SW 1271 (cell line): ENCODE measurements at places on chromosomes 6 and 20.

DNA sequence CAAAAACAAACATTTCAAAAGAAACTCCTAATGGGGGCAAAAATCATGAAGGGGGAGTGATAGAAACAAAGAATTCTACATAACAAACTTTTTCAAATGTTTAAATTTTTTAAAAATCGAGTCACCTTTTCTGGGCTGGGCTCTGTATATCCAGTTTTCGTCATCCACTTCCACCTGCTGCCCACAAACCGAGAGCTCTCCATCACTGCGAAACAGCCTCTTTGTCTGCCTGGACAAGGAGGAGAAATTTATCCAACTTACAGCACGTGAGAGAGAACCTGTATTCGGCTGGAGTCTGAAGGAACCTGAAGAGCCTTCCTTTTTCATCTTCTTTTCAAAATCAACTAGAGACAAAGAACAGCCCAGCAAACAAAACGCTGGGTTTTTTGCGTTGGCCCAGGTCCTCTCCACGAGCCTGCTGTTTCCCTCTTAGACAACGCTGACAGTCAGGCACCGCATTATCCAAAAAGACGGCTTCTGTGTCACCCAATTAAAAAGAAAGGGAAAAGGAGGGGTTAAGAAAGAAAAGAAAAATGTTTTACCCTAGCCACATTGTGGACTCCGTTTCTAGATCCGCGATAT is 72.4 kb upstream of the NHSL1 start:
- no peak for DNase-seq

GRCh38 chr20:60203451-60203850 is 245.2 kb downstream of the CDH26 start:
- DNase-seq: peak; percentile 43

DNA sequence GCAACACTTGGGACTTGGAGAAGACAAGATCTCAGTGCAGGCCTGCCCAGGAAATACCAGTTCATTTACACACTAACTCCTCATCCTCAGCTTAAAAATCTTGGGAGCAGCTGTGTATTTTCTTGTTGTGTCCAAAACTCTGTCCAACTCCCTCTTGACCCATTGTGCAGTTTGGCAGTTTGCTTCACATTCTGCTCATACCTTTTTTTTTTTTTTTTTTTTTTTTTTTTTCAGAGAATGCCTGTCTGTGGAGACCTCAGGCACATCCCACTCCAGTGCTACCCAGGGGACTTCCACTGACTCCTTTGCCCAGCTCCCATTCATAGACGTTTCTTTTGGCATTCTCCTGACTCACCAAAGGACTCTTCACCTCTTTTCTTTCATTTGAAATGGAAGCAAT is 265.8 kb upstream of the TCF21 start:
- no peak for DNase-seq

GRCh38 chr6:108768792-108769524 is 79.3 kb upstream of the ARMC2 start:
- DNase-seq: no peak

DNA sequence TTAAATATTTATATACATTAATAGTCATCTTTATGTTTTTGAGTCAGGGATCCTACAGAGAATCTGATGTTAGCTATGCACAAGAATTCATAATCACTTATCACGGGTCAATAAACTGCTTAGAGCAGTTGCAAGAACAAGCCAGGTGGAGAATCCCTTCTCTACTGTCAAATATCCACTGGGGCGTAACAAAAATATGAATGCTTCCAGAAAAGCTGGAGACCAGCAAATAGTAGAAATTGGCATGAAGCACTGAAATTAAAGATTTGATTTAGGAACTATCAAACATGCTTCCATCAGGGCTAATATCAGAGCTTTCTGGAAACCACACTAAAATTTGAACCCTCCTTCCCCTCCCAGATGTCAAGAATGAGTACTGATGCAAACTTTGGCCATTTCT is 37.3 kb downstream of the ADGRG6 start:
- DNase-seq: no peak

- DNase-seq: no peak
Observed at GRCh38 chr6:28927846-28928245, 4.1 kb upstream of the TRIM27 start.

DNA sequence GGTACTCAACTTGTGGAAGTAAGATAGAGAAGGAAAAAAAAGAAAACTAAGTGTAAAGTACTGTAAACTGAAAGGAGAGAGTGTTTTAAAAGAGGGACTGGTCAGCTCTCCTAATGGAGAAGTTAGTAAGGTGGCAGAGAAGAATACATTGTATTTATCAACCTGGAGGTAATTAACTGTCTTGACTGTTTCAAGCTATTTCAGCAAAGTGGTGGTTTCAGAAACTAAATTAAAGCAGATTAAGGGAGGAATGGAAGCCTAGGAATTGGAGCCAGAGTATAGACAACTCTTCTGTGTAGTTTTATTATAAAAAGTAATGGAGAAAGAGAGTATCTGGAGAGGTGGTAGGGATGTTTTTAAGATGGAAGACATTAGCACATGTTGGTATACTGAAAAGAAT is 2.7 kb upstream of the PHF10 start:
- no peak for DNase-seq

DNA sequence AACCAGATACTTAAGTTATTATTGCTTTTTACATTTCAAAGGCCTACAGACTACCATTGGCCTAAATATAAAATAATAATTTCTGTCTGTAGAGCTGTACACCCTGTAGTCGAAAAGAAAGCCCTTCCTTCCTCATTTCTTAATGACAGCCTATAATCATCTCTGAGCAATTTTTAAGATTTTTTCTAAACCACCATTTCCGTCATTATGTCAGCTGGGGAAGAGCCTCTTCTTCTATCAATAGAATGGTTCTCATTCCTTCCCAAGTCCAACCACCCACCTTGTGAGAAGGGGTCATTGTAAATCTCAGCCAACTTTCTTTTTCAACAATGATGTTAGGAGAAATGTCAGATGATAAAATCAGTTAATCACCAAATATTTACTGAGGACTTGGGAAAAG is 91.8 kb downstream of the PLEKHG1 start:
- DNase-seq: no peak

- DNase-seq: no peak
Observed at GRCh38 chr6:142913036-142913510, 31.9 kb downstream of the HIVEP2 start.

DNA sequence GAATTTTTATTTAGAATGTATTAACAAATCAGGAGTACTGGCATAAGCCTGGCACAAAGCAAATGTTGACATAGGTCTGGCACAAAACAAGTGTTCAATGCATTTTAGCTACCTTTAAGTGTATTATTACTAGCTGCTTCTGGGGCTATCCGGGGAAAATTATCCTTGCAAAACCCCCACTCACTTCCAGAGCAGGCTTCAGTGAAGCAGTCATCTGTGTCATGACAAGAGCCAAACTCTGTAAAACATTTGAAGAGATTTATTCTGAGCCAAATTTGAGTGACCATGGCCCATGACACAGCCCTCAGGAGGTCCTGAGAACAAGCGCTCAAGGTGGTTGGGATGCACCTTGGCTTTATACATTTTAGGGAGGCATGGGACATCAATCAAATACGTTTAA is 6.4 kb upstream of the TRIM38 start:
- no peak for DNase-seq

DNA sequence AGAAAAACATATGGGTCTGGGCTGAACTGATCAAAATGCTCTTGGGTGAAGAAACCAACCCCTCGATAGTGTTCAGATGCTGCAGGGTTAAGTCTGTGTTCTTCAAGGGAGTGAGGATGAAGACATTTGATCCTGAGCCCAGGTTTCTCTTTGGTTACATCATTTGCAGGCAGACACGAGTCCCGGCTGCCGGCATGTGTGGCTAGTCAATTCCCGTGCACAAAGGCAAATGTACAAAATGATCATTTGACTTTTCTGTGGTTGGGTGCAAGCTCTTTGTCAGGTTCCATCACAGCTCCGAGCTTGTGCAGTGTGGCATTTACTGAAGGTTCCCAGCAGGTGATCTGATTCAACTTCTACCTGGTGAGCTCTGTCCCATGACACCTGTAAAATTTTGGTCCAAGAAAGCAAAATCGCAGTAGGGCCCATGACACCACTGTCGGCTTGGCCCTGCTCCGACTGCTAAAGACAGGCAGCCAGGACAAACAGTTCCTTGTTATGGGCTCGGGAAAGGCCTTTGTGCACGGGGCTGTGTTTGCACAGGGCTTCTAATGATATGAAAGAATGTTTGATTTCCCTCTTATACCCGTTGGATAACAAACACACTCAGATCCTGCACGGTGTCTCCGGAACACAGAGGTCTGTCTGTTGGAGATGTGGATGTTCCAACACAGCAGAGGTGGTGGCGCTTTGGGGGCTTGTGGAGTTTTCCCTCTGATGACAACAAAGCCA is 46.9 kb downstream of the GJA10 start:
- DNase-seq: no peak

GRCh38 chr6:163916315-163917081 is 502.0 kb downstream of the QKI start:
- no peak for DNase-seq

DNA sequence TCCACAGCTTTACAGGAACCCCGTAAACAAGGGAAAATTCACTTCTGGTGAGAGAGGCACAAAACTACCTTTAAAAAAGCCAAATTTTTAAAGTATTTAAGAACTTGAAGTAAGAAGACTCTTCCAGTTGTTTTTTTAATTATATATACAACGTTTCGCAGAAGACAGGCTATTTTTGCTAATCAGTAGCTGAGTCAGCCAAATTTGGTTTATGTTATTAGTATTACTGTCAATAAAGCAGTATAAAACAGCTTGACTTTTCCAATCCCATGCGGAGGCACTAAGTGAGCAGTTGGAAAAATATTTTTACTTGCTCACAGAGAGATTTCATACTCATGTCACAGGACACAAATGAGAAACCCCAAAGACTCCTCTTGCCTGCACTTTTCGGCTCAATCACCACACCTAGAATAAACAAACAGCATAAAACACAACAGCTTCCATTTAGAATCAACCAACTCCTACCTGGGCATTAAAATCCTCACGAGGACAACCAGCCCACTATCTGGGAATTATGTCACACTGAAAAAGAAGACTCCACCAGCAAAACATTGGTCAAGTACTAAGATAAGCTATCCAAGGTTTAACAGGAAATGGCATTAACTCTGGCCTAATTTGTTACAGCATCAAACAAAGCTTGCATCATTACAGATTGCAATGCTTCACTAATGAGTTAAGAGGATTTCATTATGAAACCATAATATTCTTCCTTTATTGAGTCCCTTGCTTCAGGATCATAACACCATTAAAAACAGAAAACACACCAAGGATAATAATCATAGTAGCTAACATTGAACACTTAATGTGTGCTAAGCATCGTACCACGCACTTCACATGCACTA is 26.3 kb downstream of the ELOVL5 start:
- DNase-seq: no peak

- DNase-seq: no peak
Observed at GRCh38 chr6:42973926-42974325, 5.1 kb downstream of the PEX6 start.

GRCh38 chr20:48314925-48315592 is 512.7 kb downstream of the PREX1 start:
- DNase-seq: no peak

DNA sequence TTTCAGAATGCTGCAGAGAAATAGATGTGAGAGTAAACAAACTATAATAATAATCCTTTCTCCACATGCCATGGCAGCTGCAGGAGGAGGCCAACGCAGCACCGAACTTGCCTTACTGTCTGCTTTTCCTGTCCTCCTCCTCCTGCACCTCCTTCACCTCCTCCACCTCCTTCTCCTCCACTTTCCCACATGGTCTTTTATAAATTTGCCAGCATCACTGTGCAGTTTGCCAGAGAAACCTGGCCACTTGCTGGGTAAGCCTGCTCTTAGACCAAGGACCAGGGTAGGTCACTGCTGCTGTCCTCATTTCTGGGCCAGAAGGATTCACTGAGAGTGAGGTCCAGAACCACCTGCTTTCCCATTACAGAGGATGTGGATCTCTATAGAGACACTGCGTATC is 8.7 kb downstream of the SGK1 start:
- DNase-seq: no peak

DNA sequence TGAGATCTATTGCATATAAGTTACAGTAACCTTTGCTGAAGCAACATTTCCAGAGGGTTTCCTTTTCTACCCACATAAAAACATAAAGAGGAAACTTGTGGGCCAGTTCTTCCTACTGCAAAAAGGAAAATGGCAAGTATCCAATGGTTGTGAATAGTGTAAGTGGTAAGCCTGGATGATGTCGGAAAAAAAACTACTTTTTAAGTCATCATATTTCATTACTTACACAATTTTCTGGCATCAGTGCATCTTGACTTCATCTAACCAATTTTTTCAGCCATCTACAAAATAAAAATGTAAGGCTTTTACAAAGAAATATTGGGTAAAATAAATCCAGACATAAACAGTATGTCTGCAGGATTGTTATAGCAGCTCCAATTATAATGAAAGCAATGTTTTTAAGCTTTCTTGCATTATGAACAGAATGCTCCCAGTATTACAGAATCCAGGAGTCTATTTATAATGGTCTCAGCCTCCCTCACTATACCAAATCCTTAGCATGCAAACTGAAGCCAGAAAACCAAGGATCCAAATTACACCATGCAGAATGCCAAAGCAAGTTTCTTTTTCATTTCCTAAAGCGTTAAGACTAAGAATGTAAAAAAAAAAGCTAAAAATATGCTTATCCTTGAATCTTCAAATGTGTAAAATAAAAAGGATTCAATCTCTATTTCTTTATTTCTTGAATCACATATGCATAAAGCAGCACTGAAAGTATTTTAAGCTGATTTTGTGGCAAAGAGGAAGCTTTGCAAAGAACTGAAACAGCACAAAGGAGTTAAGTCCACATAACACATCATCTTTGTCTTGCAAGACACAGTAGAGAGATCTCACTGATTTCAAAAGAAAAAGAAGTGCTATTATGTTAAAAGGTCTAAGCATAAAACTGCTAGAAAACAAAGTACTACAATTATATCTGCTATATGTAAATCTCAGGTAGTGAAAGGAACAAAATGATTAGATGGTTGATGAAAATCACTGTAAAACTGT is 126.8 kb upstream of the HMGCLL1 start:
- no peak for DNase-seq

GRCh38 chr6:161279677-161280415 is 6.0 kb upstream of the AGPAT4 start:
- DNase-seq: no peak
